Stimulated activated CD4-positive, alpha-beta T cell treated with anti-CD3 and anti-CD28 coated beads, Interleukin-1b, Interleukin-23, amount 100 ng/mL, for 48 hours (primary cell): ENCODE measurements at places on chromosomes 1 and 21.

DNA sequence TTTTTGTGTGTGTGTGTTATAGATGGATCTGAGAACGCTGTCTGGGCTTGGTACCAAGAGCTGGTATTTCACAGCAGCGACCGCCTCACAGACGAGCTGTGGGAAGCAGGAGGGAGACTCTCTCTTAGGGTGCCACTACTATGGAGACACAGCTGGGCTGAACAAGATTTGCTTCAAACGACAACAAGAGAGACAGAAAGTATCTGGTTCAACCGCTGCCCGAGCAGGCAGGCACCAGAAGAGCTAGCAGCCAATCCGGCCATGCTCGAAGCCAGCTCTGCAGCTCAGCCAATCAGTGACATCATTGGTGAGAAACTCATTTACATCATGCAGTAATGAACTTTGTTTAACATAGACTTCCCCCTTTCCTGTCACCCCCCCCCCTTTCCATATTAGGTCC, 341.3 kb downstream of the USP25 start:
- DNase-seq: no peak

GRCh38 chr21:32520875-32521735, 64.2 kb downstream of the TCP10L start:
- no peak for DNase-seq

DNA sequence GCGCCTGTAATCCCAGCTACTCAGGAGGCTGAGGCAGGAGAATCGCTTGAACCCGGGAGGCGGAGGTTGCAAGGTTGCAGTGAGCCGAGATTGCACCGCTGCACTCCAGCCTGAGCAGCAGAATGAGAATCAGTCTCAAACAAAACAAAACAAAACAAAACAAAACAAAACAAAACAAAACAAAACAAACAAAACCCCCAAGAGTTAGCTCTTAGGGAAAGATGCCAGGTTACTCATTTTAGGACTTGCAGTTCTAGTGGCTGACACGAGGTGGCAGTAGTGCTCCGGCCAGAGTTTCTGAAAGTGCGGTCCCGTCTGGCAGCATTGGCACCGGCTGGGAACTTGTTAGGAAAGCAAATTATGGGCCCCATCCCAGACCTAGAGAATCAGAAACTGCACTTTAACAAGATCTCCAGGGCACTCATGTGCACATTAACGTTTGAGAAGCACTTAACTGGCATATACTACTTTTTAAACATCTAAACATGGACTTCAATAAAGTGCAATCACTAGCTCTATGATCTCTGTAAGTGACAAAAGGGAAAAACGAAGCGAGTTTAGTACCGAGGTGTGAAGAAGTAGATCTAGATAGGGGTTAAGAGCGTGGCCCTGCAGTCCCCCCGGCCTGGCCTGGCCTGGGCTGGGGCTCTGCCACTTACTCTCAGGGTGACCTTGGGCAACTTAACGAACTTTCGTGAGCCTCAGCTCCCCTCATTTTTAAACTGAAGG, 41.9 kb upstream of the TNFRSF1B start:
- peak; percentile 72 for DNase-seq

GRCh38 chr1:47688461-47689296, 250.8 kb downstream of the FOXD2 start:
- DNase-seq: no peak

- no peak for DNase-seq
These were observed 779.3 kb upstream of the BRINP3 start for GRCh38 chr1:191256917-191257316.

GRCh38 chr1:2375923-2376260, 15.5 kb downstream of the MORN1 start:
- DNase-seq: no peak

DNA sequence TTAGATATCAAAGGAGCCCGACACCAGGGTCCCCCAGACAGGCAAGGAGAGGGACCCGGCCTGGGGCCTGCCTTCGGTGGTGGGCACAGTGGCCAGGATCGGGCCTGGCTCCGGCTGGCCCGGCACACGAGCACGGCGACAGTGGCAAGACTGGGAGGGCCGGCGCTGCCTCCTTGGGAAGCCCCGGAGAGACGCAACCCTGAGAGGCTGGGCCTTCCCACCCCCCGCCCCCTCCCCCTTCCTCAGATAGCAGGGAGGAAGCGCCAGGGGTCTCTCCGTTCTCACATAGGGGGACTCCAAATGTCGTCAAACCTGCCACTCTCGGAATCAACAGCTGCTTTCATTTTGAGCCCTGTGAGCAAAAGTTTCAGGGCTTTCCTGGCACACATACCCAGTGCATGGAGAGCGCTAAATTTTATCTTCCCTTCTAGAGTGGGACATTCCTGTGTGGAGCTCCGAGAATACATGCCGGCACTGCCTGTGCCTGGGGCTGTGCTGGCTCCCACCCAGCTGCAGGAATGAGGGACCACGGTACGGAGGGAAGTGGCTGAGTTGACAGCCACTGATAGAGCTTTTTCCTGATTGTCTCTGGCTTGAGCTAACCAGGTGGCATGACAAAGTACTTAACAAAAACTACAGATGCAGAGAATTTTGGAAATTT, 62.4 kb downstream of the CD247 start:
- DNase-seq: peak; percentile 49

DNA sequence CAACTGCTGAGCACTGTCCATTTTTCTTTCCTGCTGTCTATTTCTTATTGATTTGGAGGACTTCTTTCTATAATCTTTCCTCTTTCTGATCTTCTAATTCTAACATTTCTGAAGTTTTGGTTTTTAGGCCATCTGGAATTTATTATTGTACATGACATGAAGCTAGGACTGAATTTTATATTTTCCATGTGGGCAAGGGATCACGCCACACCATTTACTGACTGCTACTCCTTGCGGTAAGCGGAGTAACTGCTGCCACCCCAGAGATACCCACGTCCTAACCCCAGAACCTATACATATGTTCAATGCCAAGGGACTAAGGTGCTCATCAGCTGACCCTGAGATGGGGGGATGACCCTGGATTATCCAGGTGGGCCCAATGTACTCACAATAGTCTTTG, 70.6 kb downstream of the NPHP4 start:
- DNase-seq: no peak

GRCh38 chr1:47761974-47762373, 235.2 kb downstream of the TRABD2B start:
- no peak for DNase-seq

- DNase-seq: no peak
These were observed 12.6 kb downstream of the PKP1 start for GRCh38 chr1:201295861-201296260.

DNA sequence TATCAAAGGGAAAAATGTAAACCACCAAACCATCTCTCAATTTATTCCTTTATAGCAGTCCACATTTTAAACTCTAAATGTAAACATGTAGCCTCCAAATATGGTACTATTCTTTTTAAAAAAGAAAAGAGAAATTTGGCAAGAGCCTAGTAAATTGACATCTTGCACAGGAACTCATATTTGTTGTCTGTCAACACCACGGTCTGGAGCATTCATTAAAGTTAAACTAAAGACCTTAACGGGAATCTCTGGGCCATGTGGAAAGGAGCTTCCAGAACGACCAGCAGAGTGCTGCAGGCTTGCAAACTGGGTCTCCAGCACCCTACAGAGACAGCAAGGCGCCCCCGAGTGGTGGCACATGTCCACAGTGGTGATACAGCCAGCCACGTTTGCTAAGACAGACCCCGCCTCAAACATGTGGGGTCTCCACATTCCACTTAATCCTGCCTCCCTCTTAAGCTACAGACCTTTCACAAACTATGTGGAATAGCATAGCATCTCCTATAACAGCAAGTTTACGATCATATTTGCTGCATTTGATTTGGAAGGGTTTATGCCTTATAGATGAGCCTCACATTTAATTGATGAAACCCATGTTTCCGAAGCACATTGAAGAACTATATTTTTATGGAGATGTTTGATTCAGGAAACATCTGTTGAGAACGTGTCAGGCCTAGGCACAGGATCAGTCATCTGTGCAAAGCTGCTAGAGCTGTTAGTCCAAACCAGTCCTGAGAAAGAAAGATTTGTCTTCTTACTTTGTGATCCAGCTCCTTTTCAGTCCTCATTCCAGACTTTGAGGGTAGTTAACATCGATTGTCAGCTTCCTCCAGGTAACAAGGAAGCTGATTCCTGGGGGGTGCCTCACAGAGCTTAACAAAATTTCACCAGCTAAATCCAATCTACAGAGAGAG, 96.4 kb upstream of the BACE2 start:
- DNase-seq: no peak

DNA sequence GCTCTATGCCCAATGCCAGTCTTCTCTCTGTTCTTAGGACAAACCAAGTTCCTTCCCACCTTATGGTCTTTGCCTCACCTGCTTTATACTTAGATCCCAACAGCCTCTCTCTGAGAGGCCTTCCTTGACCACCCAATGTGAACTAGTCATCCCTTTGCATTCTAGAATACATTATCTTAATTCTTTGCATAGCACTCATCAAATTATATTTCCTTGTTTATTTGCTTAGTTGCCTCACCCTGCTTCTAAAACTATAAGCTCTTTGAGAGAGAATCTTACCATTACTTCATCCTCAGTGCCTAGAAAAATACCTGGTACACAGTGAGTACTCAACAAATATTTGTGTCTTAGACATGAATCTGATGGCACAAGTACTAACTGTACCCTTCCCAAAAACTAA, 8.0 kb downstream of the PIGP start:
- no peak for DNase-seq
